ENCODE measurements at places on chromosomes 7 and 10.

- DNase-seq = no peak
Measured at GRCh38 chr10:51896849-51897248, 197.5 kb upstream of the CSTF2T start.

GRCh38 chr10:103041391-103041790 lies 123.3 kb downstream of the CNNM2 start:
- DNase-seq = no peak

DNA sequence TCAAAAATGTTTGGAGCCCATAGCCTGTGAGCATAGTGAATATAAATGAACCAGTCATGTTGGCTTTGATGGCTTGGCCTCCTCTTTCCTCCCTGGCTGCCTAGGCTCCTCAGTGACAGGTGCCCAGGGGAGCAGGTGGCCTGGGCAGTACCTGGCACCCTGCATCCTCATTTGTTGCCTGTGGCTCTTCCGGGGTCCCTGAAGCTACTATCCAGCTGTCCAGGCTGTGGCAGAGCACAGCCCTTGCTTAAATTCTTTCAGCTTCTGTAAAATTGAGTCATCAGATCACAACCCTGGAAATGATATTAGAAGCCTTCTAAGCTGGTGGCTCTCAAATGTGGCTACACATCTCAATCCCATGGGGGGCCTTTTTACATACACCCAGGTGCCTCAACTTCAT lies 525.4 kb downstream of the GALNT17 start:
- DNase-seq = no peak

- DNase-seq = no peak
Measured at GRCh38 chr7:100080907-100081534, 502 bp downstream of the ZNF3 start.

DNA sequence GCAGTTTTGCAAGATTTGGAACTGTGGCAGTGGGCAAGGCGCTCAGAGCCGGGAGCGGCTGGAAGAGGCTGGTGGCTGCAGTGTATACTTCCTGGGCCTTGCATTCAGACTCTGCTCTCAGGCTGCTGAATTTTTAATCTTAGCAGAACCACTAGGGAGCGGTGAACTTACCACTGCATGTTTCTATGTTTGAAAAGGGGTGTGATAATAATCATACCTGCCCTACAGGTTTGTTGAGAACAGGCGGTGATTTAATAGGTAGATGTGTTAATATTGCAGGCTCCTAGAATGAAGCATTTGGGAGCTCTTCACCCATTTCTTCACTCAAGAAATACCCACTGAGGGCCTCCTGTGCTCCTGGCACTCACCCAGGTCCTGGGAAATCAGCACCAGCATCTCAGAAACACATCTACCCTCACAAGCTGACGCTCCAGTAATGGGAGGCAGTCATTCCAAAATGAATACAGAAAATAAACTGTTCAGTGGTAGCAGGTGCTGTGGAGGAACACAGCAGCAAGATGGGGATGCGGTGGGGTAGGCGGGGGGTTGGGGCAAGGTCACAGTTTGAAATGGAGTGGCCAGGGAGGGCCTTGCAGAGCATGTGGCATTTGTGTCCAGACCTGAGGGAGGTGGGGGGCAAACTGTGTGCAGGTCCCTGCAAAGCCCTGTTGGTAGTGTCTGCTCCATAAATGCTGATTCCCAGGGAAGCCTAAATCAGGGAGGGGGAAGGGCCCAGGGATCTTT lies 41.0 kb downstream of the VWA2 start:
- no peak for DNase-seq

GRCh38 chr7:144519925-144520324 lies 116.4 kb upstream of the NOBOX start:
- DNase-seq = no peak

- DNase-seq = no peak
Measured at GRCh38 chr7:40009301-40009700, 59.2 kb downstream of the CDK13 start.

GRCh38 chr7:84985073-84985784 lies 201.6 kb downstream of the SEMA3D start:
- DNase-seq = no peak

- DNase-seq = no peak
Measured at GRCh38 chr7:44541028-44541869, at the start of gene NPC1L1. NPC1L1 (minus strand) TSS chr7:44541330; CDS start chr7:44541259, 71 bp downstream.

- DNase-seq = no peak
Measured at GRCh38 chr10:44014644-44015250, 366.1 kb upstream of the ZNF32 start.

GRCh38 chr10:96588060-96588554 lies 1.3 kb upstream of the TM9SF3 start:
- DNase-seq = peak; percentile 36

DNA sequence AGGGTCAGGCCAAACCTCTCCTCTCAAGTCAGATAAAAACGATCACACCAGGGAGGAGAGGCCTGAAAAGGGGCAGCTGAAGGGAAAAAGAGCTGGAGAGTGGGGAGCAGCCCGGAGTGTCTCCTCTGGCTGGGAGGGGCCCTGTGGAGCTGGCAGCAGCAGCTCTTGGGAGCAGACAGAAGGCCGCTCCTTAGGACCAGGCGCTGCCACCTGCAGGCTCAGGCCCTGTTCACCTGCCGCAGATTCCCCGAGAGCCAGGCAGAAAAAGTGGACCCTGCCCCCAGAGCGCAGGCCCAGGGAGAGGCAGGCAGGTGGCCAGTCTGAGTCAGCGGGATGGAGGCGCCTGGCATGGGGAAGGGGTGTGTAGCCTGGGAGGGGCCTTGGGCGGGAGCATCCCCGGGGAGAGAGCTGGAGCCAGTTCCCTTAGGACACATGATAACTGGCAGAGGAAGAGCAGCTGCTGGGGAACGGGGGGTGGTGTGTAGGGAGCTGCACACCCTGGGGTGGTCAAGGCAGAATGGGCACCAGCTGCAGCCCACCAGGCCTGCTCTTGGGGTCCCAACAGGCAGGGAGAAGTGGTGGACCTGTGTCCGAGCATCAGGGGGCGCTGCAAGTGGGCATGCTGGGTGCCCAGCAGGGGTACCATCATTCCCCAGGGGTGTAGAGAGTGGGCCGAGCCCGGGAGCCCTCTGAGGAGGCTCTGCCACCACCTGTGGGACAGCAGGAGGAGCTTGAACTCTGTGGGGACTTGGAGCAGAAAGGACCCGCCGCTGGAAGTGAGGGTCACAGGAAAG lies 177.2 kb upstream of the RHEB start:
- peak; percentile 44 for DNase-seq

- no peak for DNase-seq
Measured at GRCh38 chr7:96418581-96418980, 96.7 kb upstream of the SLC25A13 start.

GRCh38 chr10:106679314-106679713 lies 485.2 kb downstream of the SORCS1 start:
- no peak for DNase-seq

GRCh38 chr10:21166557-21167287 lies 269.6 kb upstream of the NEBL start:
- DNase-seq = peak; percentile 76
